ENCODE measurements at places on chromosomes 2 and 18. TPM values are rescaled to one million over a fixed set of nuclear protein-coding genes. Genes with fewer than 3 reads are reported as not detected.

- DNase-seq = no peak
- H3K27me3 ChIP-seq = no peaks in the 10 kb centered on the region
- H3K27ac ChIP-seq = no peak overlapping the region
- no peaks in the 10 kb centered on the region for H3K36me3 ChIP-seq
Observed at GRCh38 chr18:62880673-62881364, 165.5 kb downstream of the PHLPP1 start.

DNA sequence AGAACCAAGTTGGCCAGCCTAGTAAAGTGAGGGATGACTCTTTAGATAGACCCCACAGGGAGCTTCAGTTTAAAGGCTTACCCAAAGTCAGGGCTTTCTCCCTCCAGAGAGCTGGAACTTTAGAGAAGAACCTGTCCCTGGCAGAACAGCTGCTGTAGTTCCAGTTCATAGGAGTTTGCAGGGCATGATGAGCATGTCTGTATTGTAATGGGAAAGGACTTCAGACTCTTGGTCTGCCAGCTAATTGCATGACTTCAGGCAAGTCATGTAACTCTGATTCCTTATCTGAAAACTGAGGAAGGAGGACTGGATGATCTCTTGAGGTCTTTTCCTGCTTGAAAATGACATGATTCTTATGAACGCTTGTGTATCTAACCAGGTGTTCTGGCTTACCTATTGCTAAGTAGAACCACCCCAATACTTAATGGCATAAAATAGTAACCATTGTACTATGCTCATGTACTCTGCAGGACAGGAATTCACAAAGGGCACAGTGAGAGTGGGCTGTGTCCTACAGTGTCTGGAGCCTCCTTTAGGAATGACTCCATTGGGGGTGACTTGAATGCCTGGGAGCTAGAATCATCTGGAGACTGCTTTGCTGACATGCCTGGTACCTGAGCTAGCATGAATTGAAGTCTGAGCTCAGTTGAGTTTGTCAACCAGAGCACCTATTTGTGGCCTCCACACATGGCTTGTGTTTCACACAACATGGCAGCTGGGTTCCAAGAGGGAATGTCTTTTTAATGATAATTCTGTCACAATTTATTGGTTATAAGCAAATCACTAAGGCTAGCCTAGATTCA, 18.9 kb downstream of the SP5 start:
- H3K36me3 ChIP-seq = no peaks in the 10 kb centered on the region
- no peak overlapping the region for H3K27ac ChIP-seq
- H3K27me3 ChIP-seq = peaks cover 34% of the 10 kb centered on the region
- no peaks in the 10 kb centered on the region for H3K4me1 ChIP-seq

DNA sequence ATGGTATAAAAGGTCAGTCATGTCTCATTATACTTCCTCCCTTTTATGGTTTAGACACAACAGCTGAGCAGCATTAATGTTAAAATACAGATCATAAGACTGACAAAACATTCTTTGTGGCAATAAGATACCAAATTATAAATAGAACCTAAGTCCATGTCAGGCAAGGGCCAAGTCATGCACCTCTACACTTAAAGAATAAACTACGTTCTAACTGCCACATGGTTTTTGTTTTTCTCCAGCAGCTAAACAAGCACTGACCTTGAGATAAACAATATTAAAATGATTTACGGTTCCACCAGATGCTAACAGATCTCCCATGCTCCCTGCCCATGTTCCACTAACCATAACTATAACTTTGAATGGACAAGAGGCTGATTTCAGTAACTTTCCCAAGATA, 368.6 kb upstream of the TFPI start:
- H3K4me1 ChIP-seq = no peaks in the 10 kb centered on the region
- no peak overlapping the region for H3K4me3 ChIP-seq
- no peaks in the 10 kb centered on the region for H3K27me3 ChIP-seq
- H3K27ac ChIP-seq = no peak overlapping the region
- DNase-seq = no peak

The MDH1 gene
- 89.3 TPM for total RNA-seq

The ANKRD30B gene
- not detected for total RNA-seq
